ENCODE measurements at places on chromosomes 12 and 14.

- no peak for DNase-seq
Observed at GRCh38 chr14:68508581-68508980, 284.3 kb downstream of the ZFP36L1 start.

DNA sequence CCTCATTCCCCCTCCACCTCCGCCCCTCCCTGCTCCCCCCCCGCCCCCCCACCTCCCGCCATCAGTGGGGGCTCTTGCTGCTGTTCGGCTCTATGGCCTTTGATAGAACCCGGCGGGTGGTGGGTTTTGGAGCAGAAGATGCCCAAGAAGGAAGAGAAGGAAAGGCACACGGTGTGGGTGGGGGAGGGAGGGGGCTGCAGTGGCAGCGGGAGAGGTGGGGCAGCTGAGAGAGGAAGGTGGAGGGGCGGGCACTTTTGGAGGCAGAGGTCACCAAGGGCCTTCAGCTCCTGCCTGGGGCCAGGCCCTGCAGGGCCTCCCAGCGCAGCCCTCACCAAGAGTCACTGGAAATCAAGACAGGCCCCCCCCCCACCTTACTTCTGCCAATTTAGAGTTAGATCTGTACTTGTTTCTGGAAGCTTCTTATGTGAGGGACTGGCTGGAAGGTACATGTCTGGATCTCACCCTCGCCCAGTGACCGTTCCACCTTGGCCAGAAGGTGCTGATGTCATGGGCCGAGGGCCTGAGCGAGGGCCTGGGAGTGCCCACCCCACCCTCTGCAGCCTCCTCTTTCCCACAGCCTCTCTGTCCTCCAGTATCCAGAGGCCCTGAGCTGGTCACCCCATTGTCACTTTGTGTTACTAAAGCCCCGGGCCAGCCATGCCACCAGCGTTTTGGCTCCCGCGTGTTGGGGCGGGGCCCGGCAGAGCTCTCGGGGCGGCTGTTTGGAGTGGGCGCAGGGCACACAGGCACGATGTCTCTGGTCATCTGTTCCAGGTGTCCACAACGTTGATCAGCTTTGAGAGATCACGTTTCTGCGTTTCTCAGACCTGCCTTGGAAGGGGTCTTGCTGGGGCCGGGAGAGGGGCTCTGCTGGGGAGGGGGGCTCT lies 153.9 kb downstream of the KIF26A start:
- DNase-seq: no peak

GRCh38 chr12:5078423-5078822 lies 34.7 kb downstream of the KCNA5 start:
- DNase-seq: no peak

DNA sequence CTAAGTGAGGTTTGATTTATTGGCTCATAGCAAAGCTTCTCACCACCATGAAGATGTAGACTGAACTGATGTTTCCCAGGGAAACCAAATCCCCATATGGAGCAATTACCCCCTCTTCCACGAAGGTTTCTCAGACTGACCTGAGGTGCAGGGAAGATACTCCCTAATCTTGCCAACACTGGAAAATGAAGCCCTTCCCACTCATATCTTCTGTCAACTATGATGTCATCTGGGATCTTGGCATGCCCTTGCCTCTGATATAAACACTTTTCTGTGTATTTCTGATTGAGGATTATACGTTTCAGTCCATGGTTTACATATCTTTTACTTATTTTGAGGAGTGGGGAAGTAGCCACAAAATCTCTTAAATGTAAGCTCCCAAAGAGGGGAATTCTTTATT lies 14.1 kb upstream of the CISTR start:
- no peak for DNase-seq

DNA sequence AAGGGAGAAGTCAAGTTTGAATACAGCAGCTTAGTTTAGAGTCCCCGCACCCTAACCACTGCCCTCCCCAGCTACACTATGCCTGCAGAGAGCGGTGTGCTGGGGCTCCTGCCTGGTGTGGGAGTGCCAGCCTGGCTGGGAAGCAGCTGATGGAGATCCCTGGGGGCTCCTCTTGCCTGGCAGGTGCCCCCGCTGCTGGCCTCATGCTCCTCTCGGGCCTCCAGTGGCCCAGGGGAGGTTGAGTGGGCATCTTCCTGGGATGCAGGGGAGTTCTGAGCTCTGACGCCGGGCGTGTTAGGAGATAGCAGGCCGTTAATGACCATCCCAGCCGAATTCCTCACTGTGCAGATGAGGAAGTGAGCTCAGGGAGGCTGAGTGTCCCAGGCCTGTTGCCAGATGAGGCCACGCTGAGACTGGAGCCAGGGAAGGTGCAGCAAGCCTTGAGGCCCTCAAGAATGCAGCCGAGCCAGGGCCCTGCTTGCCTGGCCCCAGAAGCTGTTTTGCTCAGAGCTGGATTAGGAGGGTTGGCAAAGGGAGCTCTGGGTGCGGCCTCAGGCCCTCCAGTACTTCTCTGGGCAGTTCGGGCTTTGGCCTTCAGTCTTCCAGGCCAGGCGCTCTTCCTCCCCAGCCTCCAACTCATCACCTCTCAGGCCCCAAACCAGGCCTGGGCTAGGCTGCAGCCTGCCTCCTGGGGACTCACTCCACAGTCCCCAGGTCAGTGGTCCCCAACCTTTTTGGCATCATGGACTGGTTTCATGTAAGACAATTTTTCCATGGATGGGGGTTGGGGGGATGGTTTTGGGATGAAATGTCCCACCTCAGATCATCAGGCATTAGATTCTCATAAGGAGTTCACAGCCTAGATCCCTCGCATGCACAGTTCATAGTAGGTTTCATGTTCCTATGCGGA lies 6.6 kb upstream of the CYP46A1 start:
- no peak for DNase-seq

DNA sequence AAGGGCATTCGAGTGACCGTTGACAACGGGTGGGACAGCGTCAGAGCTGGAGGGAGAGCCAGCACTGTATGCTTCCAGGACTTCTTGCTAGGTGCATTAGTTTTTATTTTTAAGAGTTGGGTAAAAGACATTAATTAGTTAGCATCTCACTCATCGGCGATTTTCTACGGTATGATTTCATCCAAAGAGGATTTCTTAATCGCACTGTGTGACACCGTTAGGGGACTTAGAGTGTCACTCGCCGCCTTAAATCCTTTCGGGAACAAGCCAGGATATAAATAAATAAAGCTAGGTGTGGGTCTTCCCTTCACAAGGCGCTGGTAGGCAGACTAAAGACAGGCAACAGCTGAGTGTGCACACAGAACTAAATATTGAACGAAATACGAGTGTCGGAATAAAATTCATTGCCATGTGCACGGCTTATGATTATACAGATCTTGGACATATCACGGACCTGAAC lies 869 bp upstream of the NOVA1 start:
- DNase-seq: no peak
